ENCODE measurements at places on chromosomes 12 and 14.

DNA sequence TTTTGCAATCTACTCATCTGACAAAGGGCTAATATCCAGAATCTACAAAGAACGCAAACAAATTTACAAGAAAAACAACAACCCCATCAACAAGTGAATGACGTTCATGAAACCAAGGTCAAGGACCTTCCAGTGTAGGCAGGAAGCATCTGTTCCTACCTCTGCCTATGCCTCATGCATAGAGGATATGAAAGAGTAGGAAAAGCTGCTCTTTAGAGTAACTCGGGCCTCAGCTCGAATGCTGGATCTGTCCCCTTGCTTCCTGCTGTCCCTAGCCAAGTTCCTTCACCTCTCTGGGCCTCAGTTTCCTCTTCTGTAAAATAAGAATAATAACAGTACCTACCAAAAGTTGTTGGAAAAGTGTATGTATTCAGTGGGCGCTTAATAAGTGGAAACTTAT, 65.0 kb downstream of the FOXN4 start:
- no peak for DNase-seq

DNA sequence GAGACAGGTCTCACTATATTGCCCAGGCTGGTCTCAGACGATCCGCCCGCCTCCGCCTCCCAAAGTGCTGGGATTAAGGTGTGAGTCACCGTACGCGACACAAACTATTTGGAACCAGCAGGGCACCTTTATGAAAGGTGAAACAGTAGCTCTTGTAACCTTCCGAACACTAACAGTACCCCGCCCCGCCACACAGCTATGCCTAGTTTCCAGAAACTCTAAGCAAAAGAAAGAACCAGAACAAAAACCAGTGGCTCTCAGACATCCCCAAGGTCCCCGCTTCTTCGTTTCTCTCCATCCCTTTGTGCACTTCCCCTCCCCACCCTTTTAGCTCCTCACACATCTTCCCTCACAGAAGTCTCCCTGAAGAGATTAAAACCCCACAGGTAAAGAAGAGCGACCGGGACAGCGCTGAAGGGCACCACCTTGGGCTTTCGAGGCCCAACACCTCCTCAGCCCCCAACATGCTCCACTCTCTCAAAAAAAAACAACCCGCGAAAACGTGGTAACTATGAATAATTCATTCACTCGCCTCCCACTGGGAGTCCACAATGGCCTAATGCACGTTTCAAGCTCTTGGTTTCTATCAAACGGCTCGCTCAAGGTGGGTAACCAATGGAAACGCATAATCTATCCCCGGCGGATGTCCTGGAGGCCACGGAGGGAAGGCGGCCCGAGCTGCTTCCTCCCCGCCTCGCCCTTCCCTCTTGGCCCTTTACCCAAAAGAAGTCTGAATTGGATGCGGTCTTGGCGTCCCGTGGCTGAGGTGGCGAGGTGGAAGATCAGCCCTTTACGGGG, 877 bp downstream of the BAG5 start:
- no peak for DNase-seq

DNA sequence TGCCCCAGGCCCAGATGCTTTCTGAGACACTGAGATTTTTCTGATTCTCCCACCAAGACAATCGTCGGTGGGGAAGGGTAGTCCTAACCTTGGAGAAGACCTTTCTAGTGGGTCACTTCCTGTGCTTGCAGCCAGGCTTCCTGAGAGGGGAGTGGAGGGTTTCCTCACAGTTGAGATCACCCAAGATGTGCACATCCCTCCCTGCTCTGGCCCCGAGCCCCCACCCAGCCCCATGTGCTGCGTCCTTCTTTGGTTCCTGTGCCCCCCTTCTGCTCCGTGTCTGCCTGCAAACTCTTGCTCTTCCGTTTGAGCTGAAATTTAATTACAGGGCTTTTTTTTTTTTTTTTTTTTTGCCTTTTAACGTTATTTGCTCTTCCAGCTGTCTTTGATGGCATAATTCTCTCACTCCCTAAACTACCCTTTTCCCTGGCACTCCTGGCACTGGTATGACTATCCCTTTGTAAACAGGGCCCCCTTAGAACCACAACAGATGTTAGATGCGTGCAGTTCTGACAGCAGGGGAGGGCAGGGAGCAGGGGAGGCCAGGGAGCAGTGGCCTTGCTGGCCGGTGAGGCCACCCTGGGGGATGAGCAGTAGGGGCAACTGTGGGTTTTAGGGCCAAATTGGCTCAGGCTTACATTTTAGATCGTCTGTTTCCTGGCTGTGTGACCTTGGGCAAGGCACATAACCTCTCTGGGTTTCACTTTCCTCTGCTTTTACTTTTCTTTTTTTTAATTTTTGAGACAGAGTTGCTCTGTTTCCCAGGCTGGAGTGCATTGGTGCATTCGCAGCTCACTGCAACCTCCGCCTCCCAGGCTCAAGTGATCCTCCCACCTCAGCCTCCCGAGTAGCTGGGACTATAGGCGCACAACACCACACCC, 144.5 kb downstream of the PHETA1 start:
- no peak for DNase-seq

DNA sequence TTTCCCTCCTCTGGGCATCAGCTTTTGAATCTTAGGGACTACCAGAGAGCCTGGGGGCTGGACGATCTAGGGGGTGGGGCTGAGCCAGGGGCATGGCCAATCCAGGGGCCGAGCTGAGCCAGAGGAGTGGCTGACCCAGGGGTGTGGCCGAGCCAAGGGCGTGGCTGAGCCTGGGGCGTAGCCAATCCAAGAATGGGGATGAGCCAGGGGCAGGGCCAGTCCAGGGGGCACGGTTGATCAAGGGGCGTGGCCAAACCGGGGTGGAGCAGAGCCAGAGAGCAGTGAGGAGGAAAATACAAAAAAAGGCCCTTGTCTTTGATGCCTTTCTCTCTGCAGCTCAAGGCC, 219.3 kb upstream of the NOS1 start:
- DNase-seq = no peak

DNA sequence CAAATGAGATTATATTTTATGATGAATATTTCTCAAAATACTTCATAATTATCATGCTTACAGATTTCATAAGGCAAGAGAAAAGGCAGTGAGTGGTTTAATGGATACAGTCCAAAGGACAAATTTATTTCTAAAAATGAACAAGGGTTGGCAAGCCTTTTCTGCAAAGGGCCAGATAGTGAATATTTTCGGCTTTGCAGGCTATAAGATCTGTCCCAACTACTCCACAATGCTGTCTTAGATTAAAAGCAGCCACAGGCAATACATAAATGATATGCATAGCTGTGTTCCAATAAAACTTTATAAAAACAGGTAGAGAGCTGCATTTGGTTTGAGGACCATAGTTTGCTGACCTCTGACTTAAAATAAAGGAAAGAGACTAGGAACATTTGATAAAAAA, 42.9 kb upstream of the STK38L start:
- no peak for DNase-seq

DNA sequence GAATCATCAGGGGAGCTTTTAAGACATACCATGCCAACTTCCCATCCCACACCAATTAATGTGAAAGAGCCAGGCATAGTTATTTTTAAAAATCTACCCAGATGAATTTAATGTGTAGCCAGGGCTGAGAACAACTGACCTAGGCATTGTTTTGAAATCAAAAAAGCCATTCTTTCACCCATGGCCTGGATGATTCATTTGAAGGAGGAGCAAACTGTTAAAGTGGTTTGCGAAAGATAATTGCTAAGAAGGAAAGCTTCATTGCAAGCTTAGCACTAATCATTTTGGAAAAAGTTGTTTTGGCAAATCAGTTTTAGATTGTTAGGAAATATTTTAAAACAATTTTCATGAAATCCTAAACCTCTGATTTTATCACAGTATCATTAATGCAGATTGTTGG, 2.1 kb upstream of the GTSF1 start:
- DNase-seq = no peak

- DNase-seq = no peak
Measured at GRCh38 chr12:87185367-87185766, 843.8 kb downstream of the C12orf50 start.

GRCh38 chr14:29926228-29926627, 1.4 kb downstream of the PRKD1 start:
- peak; percentile 7 for DNase-seq

- peak; percentile 19 for DNase-seq
Measured at GRCh38 chr12:107992870-107993451, 136.1 kb upstream of the WSCD2 start.

GRCh38 chr12:42759622-42760273, 170.2 kb upstream of the PRICKLE1 start:
- no peak for DNase-seq

DNA sequence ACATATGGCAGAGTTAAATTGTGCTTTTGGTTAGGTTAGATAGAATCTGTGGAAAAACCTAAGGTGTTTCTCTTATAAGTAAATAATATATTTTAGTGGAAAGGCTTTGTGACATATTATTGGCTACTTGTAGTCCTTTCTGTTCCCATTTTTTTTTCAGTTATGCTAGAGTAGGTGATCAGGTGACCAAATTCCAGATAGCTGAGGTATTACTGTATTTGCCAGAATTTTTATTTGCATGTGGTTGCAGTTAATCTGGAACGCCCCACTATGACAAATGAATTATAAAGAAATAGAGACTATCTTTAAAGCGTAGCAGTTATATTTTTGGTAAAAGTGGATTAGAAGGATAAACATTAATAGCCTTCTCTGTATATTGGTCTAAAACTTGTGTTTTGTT, 52.0 kb downstream of the ARHGAP5 start:
- no peak for DNase-seq
